ENCODE measurements at places on chromosomes 6 and 20. TPM values are rescaled to one million over a fixed set of nuclear protein-coding genes. Genes with fewer than 3 reads are reported as not detected.

Gene EFCAB8
- not detected for total RNA-seq

Gene FAM162B
- not detected for total RNA-seq

Gene HEY2
- total RNA-seq: not detected

Gene GPLD1
- total RNA-seq: 0.33 TPM

Gene NHLRC1
- total RNA-seq: 3.9 TPM

Gene VSX1
- total RNA-seq: not detected

Gene TBPL1
- 11.0 TPM for total RNA-seq

Gene BTNL2
- not detected for total RNA-seq

Gene TFAP2D
- total RNA-seq: not detected

Gene CALHM4
- total RNA-seq: not detected

Gene FAM83C
- 0.33 TPM for total RNA-seq

Gene RSPH3
- 17.7 TPM for total RNA-seq

Gene PIGT
- total RNA-seq: 59.3 TPM

Gene CYB5R4
- total RNA-seq: 2.7 TPM

Gene VSTM2L
- 61.3 TPM for total RNA-seq

Gene C20orf96
- total RNA-seq: 0.98 TPM

Gene C20orf204
- total RNA-seq: 2.0 TPM

Gene DDX43
- 1.6 TPM for total RNA-seq

Gene FOXQ1
- total RNA-seq: not detected

Gene SCAF8
- total RNA-seq: 43.1 TPM

Gene CENPQ
- total RNA-seq: 3.7 TPM

Gene LTV1
- 9.7 TPM for total RNA-seq

Gene C20orf144
- total RNA-seq: 0.33 TPM

Gene SYNDIG1
- not detected for total RNA-seq

Gene GRM1
- total RNA-seq: under 0.01 TPM

Gene VGLL2
- not detected for total RNA-seq

Gene LST1
- total RNA-seq: not detected

Gene NRN1
- total RNA-seq: not detected

Gene CDC40
- total RNA-seq: 14.5 TPM

Gene PHACTR1
- not detected for total RNA-seq

Measured in placental epithelial cell (primary cell).